GM18507 (cell line): ENCODE measurements at places on chromosomes 2 and 18.

- no peak for DNase-seq
Measured at GRCh38 chr2:177881921-177882320, 190.7 kb downstream of the PDE11A start.

DNA sequence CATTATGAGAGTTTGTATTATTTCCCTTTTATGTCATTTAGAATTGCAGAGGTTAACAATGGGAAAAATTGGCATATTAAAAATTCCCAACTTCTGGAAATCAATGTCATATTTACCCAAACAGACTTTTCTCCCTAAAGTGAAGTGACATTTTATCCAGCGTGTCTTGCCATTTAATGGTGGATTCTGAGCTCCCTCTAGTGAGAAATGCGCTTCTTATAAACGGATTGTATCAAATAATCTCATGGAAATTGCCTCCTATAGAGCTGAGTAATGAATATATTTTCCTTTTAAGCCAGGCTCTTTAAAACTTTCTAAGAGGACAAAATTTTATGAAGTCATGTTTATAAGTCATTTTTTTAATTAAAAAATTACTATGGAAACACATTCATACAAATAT is 5.7 kb upstream of the GCFC2 start:
- no peak for DNase-seq

- DNase-seq: no peak
Measured at GRCh38 chr18:65439188-65439587, 311.6 kb upstream of the CDH7 start.

GRCh38 chr2:164882276-164882675 is 40.7 kb upstream of the COBLL1 start:
- DNase-seq: no peak

DNA sequence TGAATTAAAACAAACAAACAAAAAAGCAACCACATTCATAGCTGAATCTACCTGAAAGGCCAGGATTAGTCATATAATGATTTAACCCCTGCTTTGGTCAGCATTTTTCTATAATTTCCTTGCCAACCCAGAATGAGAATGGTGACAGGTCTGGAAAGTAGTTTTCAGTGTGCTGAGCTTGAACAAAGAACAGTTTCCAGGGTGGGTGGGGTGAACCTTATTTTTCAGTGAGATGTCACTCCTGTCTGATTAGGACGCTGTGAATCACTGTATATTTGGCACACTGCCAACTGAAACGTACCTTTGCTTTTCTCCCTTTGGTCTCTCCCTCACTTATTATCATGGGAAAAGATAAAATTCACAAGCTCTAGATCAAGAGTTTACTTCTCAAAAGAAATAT is 35.0 kb upstream of the DSC1 start:
- DNase-seq: no peak

- no peak for DNase-seq
Measured at GRCh38 chr2:12433626-12433990, 283.1 kb upstream of the TRIB2 start.

- DNase-seq: no peak
Measured at GRCh38 chr2:187658952-187659525, 104.8 kb upstream of the TFPI start.

GRCh38 chr2:190415794-190416775 is 7.9 kb downstream of the MFSD6 start:
- no peak for DNase-seq

DNA sequence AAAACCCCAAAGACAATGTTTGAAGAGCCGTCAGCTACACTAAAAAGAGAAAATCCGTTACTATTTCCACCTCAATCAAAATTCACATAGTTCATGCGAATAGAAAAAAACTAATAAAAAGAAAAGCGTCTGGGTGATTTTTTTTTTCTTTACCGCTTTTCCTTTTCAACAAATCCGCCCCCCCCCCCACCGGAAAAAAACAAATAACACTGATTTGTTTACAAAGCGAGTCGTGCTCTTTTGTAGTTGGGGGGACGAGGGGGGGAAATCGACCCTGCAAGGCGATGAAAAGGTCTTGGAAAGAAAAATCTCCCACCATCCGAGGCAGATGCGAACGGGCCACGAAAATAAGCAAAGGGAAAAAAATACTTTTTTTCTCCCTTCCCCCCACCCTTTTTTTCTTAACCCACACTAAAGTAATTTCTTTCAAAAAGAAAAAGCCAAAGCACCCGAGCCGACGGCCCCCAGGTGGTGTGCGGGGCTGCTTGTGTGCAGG is 638 bp downstream of the ZNF521 start:
- DNase-seq: no peak

DNA sequence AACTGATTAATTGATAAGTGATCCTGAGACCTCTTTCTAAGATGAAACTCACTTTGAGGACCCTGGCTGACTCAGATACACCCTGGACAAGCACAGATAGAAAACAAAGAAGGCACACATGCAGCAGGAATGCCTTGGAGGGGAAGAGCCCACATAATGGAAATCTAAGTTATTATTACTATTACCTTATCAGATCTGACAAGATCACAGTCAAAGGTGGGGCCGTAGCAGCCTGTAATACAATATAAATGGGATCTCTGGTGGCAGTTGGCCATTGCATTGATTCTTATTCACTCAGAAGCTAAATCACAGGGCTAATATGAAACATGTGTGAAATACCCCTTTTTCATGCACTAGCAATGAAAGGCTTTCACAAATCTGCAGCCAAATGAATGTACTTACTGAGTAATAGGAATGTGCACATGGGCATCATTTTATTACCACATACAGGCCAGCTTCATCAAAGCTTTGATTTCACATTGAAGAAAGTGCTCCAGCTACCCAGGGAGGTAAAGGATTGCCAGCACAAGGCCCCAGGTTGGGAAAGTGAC is 84.0 kb downstream of the ZBTB7C start:
- DNase-seq: no peak

DNA sequence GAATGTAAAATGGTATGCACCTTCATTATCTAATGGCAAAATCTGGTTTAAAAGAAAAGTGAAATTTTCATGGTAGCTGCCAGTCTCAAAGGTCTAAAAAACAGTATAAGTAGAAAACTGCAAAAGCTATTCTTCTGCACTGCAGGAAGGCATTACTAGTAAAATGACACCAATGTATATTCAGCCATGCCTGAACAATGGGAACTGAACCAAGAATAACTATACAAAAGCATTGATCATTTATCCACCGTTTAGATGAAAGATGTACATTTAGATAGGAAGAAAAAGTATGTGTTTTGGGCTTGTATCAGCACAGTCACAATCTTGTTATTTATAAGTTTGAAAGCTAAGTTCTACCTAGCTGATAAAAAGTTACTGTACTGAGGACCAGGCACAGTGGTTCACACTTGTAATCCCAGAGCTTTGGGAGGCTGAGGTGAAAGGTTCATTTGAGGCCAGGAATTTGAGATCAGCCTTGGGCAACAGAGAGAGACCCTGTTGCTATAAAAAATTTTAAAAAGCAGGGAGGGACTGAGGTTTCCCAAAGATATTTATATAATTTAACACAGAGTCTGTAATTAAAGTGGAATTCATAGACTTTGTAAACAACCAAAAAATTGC is 163.1 kb upstream of the WDSUB1 start:
- DNase-seq: no peak
